ENCODE measurements at places on chromosomes 16 and 17.

DNA sequence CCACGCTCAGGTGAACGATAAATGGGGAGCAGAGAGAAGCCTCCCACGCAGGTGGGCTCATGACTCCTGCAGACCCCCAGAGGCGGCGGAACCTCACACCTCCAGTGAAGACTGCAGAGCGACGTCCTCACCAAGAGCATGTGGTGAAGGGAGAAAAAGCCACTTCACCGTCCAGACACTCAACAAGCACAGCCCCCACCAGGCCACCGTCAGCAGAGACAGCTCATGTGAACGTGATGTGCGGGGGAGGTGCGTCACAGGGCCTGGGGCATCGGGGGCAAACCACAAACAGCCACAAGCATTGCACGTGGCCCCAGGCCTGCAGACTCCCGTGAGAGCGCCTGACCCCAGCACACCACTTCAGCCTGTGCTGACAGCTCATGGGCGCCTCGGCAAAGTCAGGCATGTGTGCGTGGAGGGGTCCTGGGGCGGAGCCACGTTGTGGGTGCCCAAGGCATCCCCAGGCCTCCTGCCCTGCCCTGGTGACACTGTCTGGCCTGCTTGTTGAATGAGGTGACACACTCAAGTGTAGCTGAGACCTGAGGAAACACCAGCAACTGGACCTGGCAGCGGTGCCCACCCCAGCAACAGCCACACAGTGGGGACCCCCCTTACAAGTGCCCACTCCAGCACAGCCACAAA, 19.0 kb downstream of the LMF1 start:
- no peak for DNase-seq
- no peaks in the 10 kb centered on the region for H3K4me1 ChIP-seq
- no peak overlapping the region for H3K4me3 ChIP-seq
- H3K36me3 ChIP-seq, result peaks cover 4% of the 10 kb centered on the region
- H3K27me3 ChIP-seq, result no peaks in the 10 kb centered on the region

- H3K4me1 ChIP-seq, result peaks cover 68% of the 10 kb centered on the region
- no peak overlapping the region for H3K4me3 ChIP-seq
- H3K27me3 ChIP-seq, result no peaks in the 10 kb centered on the region
Measured at GRCh38 chr16:57027067-57027466, 37.7 kb downstream of the NLRC5 start.

GRCh38 chr17:68753985-68754769, 153.0 kb upstream of the FAM20A start:
- peaks cover 3% of the 10 kb centered on the region for H3K4me1 ChIP-seq
- no peak for DNase-seq
- H3K27me3 ChIP-seq, result peaks cover 14% of the 10 kb centered on the region
- no peaks in the 10 kb centered on the region for H3K36me3 ChIP-seq
- no peak overlapping the region for H3K27ac ChIP-seq
- no peak overlapping the region for H3K4me3 ChIP-seq

DNA sequence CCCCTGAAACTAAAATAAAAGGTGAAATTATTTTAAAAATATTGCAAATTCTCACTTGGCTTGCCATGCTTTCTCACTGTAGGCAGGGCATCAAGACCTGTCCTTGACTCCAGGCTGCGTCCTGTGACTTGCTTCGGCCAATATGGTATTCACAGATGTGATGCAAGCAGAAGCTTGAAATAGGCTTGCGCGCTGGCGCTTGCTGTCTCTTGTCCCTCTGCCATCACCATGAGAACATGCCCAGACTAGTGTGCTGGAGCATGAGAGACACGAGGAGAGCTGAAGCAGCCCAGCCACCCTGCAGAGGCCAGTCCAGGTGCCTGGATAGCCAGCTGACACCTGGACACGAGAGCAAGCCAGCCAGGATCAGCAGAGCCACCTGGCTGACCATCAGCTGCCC, 21.8 kb upstream of the ZKSCAN2 start:
- DNase-seq, result no peak
- no peak overlapping the region for H3K4me3 ChIP-seq
- H3K36me3 ChIP-seq, result no peaks in the 10 kb centered on the region
- H3K4me1 ChIP-seq, result no peaks in the 10 kb centered on the region
- H3K27me3 ChIP-seq, result no peaks in the 10 kb centered on the region
